Activated CD4-positive, alpha-beta T cell treated with anti-CD3 and anti-CD28 coated beads for 24 hours (primary cell): ENCODE measurements at places on chromosomes 5 and 9.

DNA sequence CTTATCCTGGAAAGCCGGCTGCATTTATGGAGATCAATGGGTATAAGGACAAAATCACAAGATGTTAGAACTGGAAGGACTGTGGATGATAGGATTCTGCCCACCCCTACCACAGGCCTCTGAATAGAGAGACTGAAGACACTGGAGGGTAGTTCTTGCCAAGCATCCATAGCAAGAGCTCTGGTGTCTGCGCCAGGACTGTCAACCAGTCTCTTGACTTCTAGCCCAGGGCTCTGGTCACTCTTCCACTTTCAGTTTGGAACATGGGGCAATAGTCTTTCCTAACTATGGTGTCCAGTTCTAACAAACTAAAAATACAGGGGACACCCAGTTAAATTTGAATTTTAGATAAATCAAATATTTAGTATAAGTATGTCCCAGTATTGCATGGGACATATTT, 23.4 kb downstream of the LARP1 start:
- no peak for DNase-seq

GRCh38 chr9:34246453-34246852, 67.6 kb downstream of the UBAP1 start:
- DNase-seq = no peak

DNA sequence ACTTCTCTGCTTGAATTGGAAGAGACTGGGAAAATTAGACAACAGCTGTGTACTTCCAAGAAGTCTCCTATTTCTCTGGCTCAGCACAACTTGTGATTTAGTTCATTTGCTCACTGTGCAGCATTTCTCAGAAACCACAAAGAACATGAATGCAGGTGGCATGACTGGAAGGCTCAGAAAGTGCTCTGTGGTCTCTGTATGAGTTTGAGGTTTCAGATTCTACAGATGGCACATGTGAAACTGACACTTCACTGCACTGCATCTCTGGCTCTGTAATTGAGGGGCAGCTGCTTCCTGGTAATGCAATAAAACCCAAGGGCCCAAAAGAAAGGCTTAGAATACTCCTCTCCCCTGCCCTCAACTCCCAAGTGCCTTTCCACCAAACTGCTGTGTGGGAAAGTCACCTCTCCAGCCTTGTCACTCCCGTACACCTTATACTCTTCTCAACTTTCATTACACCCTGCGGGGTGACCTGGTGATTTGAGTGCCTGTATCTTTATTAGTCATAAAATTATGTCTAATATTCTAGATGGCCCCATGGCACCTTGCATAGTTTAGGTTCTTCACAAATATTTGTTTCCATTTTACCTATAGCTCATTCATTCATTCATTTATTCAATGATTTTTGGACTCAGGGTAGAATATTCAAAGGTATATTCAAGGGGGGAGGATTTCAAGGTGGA, 82.5 kb downstream of the ESM1 start:
- no peak for DNase-seq

DNA sequence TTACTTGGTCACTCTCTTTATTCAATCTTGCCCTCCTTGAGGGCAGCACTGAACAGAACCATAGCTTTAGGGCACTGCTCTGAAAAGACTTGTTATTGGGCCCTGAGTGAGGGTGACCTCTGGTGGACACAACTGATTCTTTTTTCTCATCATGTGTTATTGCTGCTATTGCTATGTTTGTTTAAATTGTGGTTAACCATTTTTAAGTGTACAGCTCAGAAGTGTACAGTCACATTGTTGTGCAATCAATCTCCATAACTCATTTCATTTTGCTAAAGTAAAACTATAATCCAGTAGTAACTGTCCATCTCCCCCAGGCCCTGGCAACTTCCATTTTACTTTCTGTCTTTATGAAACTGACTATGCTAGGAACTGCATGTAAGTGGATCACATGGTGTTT, 351.1 kb upstream of the RIOK2 start:
- DNase-seq = no peak

DNA sequence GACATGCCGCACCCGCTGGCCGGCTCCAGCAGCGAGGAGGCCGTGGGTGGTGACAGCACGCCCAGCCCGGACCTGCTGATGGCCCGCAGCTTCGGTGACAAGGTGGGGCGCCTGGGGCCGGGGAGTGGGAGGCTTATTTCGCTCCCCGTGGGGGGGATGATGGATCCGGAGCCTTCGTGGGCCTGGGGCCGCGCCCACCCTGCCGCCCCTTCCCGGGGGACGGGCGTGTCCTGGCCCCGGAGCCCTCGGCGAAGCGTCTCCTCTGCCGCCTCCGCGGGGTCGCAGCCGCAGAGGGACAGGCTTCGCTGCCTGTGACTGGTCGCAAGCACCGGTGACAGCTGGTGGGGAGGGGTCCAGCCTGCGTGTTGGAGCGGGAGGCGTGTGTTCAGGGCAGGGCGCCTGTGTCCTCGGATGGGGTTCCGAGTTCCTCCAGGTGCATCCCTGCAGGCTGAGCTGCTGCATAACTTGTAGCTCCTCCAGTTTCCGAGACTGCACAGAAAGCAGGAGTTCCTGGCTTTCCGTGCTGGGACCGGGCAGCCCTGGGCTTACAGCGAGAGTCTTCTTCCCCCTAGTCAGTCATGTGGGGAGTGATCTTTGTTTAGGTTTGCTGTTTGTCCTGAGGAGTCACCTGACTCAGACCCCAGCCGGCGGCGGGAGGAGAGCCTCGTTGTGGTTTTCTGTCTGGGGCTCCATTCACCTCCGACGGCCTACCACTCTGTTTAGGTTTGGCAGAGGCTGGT, 666 bp downstream of the SNX30 start:
- DNase-seq = peak; percentile 7

- DNase-seq = no peak
Measured at GRCh38 chr5:127508644-127509373, 8.6 kb upstream of the PRRC1 start.

- DNase-seq = no peak
Measured at GRCh38 chr9:77808751-77809081, 160.6 kb upstream of the GNA14 start.

GRCh38 chr9:90012949-90013348, 408.1 kb downstream of the GADD45G start:
- DNase-seq = no peak

GRCh38 chr9:6777213-6777902, 19.6 kb downstream of the KDM4C start:
- no peak for DNase-seq

- DNase-seq = no peak
Measured at GRCh38 chr5:160347448-160347847, 23.0 kb downstream of the C1QTNF2 start.

GRCh38 chr5:141677415-141677814, 4.6 kb downstream of the ARAP3 start:
- DNase-seq = no peak

GRCh38 chr5:124647352-124647751, 99.1 kb downstream of the ZNF608 start:
- no peak for DNase-seq

DNA sequence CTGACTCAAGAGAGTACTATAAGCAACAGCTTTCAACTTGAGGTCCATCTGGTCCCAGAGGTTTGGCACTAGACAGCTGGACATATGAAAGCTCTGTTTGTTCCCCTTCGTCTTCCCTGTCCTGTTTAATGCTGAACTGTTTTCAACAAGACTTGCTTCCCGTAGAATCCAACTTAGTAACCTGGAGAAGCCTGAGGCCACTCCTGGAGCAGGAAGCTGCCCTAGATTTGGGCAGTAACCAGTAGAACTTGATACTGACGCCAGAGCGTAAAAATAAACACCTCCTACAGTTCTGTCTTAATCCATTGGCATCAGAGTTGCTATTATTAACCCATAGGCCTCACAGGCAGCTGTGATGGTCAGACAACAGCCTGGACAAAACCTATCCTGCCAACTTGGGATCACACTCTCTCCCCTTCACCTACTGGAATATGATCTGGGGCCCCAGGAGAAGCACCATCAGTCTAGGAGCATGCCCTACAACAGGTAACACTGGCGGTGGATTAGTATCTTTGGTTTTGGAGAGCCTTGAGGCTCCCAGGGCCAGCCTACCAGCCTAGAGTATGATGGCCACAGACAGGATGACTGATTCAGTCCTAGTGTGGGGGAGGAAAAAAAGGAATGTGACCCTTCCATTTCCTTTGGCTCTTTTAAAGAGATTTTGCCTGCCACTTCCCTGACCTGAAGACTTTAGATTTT, 29.2 kb downstream of the RUSC2 start:
- no peak for DNase-seq

GRCh38 chr5:124232515-124232914, 513.9 kb downstream of the ZNF608 start:
- DNase-seq = no peak

DNA sequence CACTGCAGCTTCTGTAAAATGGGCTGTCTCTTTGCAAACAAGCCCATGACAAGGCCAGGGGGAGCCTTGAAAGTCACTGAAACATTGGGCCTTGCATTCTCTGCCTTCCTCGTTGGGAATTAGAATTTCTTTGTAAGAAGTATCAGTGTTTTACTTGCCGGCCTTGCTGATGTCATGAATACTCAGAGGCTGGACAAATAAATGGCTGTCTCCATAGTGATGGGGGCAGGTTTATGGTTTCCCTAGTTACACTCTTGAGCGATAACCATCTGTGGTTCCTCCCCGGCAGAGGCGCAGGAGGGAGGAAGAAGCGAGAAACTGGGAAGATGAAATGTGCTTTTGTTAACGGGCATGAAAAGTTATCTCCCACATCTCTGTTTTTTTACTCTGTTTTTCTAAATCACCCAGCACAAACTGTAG, 272.7 kb upstream of the PANK3 start:
- DNase-seq = no peak

- no peak for DNase-seq
Measured at GRCh38 chr5:42366051-42366450, 57.2 kb upstream of the GHR start.

- DNase-seq = no peak
Measured at GRCh38 chr9:777978-778377, 63.5 kb upstream of the DMRT1 start.

- no peak for DNase-seq
Measured at GRCh38 chr5:177373806-177374205, 10.4 kb upstream of the SLC34A1 start.

DNA sequence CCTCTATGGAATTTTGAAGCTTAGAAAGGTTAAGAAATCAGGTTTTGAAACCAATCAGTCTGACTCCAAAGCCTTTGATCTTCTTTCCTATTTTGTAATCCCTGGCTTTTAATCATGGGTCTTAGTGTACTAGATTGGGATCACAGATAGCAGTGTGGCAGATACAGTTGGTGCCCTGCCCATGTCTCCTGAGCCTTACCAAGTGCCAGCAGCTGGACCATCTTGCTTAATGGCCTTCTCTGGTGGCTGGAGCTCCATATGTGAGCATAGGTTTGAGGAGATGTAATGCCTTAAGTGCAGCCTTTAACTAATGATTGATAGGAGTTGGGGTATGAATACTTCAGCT, 16.7 kb upstream of the RIC1 start:
- DNase-seq = no peak

DNA sequence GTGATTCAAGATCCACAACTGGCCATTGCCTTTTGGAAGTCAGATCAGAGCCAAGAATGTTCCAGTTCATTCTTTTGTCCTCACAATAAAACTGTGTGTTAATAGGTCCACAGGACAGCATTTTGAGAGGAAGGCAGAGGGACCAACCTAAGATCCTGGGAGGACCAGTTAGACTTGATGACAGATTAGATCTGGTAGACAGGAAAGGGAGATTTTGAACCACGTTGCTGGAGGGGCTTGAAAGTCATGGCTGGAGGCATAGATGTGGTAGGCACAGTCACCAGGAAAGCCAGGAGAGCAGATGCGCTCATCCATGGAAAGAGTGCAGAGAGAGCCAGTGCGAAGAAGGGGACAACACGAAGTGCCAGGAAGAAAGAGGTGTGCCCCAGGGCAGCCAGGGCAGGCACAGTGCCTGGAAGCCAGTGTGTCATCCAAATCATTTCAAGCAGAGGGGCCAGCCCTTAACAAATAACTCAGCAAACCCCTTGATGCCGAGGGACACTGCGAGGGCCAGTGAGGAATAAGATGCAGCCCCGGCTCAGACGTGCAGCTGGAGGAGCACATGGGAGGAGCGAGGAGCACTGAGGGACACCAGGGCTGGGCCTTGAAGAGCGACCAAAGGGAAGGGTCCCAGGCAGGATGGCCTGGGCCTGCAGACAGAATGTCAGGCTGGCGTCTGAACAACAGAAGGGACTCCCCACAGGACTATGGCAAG, 12.8 kb upstream of the SLC2A8 start:
- no peak for DNase-seq

DNA sequence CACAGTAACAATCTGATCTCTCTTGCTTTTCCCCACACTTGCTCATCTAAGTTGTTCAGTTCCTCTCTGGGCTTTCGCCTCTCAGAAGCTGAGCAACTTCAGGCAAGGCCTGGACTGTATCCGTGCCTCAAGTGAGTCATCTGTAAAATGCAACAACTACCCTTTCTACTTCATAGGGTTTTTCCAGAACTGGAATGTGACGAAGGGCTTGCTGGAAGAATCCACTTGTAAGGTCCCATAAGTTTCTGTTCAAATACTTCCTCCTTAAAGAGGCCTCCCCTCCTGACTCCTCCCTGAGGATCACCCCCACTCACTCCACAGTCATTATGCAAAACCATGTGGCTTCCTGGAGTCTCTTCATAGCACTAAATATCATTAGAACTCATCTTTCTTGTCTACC, 17.5 kb upstream of the INSYN2B start:
- DNase-seq = no peak

GRCh38 chr5:170466553-170466952, 37.3 kb upstream of the KCNIP1 start:
- no peak for DNase-seq

DNA sequence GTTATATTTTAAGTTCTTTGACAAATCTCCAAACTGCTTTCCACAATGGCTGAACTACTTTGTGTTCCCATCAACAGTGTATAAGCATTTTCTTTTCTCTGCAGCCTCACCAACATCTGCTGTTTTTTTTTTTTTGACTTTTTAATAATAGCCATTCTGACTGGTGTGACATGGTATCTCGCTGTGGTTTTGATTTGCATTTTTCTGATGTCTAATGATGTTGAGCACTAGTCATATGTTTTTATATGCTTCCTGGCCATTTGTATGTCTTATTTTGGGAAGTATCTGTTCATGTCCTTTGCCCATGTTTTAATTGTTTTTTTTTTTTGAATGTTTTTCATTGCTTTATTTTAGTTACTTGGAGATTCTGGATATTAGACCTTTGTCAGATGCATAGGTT, 196.6 kb downstream of the PLK2 start:
- DNase-seq = no peak

DNA sequence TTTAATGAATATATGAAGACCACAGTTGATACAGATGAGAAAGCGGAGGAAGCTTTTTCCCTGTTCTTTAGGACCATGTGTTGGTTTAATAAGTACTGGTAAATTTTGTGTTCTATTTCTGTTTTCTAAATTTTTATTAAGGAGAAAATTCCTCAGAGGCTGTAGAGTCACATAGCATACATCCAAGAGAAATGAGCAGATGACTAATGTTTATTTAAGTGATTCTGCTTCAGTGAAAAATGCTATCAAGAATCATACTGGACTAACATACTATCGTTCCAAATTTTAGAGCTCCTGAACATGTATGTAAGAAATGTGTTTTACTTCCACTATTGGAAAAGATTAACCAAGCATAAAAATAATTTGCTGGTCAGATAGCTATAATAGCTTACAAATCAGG, 115.0 kb downstream of the KIAA1958 start:
- no peak for DNase-seq
